ENCODE measurements at places on chromosomes 11 and 22.

DNA sequence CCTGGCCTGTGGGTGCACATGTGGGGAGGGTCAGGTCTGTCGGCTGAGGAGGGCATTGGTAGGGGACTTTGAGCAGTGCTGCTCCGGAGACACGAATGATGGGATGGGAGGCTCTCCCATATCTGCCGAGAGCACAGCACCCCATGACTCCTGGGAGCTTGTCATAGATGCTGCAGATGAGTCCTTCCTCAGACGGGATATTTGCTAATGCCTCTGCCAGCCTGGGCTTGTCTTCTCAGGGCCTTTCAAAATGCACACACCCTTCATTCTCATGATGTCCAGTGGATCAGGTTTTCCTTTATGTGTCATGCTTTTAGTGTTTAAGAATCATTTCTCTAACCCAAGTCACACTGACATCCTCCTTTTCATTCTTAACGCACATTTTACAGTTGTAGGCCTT is 8.1 kb upstream of the RNH1 start:
- DNase-seq = no peak

- DNase-seq = no peak
Observed at GRCh38 chr11:68741463-68741862, 9.9 kb downstream of the TESMIN start.

DNA sequence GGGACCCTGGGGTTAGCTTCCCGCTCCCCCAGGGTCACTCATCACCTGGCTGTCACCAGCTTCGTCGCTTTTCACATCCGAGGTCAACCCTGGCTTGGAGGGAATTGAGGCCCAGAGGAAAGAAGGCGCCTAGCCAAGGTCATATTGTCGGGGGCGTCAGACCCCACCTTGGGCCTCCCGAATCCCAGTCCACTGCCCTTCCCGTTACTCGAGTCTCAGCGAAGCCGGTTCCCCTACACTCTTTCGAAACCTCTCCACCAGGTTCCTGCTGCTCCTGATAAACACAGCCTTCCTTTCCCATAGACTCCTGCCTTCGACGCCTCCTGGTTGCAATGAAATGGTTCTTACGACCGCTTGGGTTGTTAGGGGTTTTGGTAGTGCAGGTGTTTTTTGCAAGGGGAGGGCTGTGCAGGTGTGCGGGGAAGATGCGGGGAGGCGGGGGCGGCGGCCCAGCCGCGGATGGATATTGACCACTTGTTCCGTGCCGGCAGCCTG is 642 bp downstream of the NAA40 start:
- DNase-seq = no peak

GRCh38 chr11:76918941-76919386 is 58.2 kb downstream of the ACER3 start:
- no peak for DNase-seq

GRCh38 chr11:22130462-22131053 is 62.3 kb upstream of the ANO5 start:
- DNase-seq = no peak

- peak; percentile 71 for DNase-seq
Observed at GRCh38 chr11:73980001-73980961, 2.4 kb downstream of the UCP2 start.

DNA sequence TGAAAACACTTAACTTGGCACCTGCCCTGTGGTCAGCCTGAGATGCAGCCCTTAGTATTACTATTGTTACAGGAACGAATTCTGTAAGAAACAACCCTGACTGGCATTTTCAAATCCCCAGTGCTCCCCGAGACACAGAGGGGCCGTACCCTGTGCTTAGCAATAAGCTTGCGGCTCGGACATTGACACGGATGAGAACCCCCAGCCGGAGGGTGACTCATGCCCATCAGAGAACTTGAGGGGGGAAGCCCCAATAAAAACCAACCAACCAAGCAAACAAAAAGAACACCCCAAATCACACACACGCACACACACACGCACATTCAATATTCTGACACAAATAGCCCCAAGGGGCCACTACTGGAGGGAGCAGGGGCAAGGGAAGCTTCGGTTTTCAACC is 63.8 kb downstream of the SHISAL1 start:
- no peak for DNase-seq

GRCh38 chr11:79152511-79152910 is 288.3 kb downstream of the TENM4 start:
- no peak for DNase-seq

DNA sequence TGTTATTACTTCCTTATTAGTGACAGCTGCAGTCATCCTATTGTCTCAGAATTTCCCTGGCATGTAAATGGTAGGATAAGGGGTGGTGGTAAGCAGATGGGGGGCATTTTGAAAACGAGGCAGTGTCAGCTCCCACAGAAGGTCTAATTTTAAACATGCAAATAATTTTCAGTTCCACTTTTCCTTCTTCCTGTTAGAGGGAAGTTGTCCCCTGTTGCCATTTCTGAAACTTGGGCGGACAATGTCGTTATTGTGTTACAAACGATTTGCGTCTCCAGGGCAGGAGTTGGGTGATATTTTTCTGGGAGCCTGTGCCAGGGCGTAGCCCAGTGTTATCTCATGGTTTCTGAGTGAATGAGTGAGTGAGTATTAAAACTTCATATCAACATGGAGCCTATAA is 7.4 kb downstream of the PTPRJ start:
- DNase-seq = no peak

DNA sequence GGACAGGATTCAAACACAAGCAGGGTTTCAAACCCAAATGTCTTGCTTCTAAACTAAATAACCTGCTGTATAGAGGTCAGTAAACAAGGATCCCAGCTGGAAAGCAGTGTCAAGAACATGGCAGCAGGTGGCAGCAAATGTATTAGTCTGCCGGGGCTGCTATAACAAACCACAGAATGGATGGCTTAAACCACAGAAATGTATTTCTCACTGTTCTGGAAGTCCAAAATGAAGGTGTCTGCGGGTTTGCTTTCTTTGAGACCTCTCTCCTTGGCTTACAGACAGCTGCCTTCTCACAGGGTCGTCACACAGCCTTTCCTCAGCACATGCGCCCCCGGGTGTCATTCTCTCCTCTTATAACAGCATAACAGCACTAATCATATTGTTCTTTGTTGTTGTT is 65.1 kb upstream of the LRRC55 start:
- DNase-seq = no peak

DNA sequence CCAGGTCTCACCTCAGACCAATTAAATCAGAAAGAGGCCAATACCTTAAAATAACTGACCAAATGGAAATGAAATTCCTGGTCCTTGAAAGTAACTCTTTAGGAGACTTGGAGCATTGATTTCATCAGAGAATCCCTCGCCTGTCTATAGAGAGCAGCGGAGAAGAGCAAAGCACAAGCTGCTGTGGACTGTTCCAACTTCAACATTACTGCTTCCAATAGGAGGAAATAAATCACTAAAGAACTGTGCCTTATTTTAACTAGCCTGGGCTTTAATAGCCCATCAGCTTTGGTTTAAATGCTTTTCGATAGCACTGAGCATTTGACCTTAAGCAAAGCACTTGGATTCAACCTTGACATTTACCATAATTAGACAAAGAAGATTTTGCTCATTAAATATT is 32.0 kb upstream of the FJX1 start:
- DNase-seq = no peak

DNA sequence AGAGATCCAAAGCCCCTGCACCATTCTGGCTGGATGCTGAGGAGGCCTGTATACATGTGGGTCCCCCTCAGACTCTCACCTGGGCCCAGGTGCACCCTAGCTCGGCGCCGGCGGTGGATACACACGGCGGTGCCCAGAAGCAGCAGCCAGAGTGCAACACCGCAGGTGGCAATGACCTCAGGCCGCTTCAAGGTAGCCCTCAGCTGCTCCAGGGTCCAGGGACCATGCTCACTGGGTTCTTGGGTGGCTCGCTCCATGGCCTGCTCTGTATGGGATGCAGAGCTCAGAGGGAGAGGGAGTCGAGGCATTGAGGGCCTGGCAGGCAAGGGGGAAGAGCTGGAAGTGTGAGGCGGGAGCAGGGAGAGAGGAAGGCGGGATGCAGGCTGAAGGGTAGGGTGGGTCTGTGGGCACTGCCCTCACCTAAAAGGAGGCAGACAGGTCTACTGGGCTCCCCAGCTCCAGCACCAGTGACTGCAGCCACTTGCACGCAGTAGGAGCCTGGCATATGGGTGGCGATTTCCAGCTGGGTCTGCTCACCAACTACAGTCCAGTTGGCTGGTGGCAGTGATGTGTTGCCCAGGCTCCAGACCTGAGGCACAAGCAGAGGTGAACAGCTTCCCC is 3.8 kb downstream of the ROBO4 start:
- DNase-seq = no peak

GRCh38 chr11:45795379-45795778 is 9.6 kb upstream of the SLC35C1 start:
- DNase-seq = no peak

- no peak for DNase-seq
Observed at GRCh38 chr11:37984991-37985390, 1387.0 kb upstream of the RAG2 start.

- DNase-seq = no peak
Observed at GRCh38 chr11:131478341-131478740, 107.9 kb downstream of the NTM start.

DNA sequence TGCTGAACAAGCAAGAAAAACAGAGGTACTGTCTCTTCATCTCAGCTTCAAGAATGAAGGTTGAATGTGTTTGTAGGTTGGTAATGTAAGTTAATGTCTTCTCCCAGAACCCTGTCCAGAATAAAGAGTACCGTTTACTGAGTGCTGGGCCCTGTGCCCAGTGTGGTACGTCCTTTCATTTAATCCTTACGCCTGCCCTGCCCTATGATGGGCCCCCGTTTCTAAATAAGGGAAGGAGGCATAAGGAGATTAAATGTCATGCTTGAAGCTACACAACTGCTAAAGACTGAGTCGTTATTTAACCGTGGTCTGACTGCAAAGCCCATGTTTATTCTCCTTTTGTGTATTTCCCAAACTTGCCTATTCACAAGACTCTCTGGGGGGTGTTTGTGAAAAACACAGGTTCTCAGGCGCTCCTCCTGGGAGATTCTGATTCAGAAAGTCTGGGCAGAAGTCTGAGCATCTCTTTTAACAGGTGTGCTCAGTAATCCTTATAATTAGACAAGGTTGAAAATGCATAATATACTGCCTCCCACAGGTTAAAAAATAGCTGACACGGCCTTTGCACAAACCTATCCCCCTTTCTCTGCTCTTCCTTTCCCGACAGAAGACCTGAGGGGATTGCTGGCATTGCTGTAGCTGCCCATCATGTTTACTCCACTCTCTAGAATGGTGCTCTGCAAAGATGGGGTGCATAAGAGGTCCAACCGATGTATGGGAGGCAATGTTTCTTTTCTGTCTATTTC is 56.3 kb upstream of the ZBTB44 start:
- DNase-seq = no peak

DNA sequence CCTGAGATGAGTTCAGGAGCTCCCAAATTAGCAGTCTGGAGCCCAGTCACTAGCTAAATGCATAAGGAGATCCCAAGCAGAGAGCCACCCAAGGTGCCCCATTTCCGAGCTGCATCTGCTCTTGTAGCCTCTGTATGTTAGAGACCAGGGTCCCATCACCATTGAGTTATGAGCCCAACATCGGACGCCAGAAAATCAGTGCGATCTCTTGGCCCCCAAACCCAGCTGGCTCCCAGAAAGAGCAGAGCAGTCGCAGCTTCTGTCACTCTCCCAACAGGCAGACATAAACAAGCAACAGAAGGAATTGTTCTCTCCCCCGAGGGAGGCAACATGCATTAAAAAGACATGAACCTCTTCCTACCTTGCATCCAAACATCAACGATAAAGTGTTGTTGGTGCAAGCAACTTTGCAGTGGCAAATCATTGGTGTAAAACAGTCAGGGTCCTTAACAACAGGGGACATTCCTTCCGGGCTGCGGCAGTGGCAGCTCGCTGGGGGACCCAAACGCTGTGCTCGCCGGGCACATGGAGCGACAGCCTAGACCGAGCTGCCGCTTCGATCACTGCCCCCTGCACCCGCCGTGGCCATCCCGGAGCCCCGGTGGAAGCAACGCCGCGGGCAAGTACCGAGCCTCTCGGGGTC is 907.1 kb downstream of the DLG2 start:
- DNase-seq = no peak

- DNase-seq = no peak
Observed at GRCh38 chr11:83895516-83895915, 609.3 kb upstream of the CCDC90B start.

- no peak for DNase-seq
Observed at GRCh38 chr22:19795617-19796008, 35.0 kb downstream of the TBX1 start.

DNA sequence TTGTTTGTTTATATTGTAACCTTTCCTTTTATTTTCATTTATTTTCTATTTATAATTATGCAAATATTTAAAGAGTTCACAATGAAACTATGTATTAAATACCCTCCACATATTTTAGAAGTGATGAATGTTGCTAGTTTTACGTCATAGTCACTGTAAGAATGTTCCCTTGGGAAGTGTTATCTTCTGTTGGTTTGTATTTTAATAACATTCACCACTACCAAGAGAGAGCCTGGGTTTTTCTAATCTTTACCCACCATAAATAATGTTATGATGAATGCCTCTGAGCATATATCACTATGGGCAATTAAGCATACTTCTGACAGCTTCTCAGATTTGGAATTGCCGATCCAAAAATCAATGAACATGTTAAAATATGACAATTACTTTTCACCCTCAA is 80.7 kb downstream of the GGT1 start:
- no peak for DNase-seq

- DNase-seq = no peak
Observed at GRCh38 chr11:119729951-119730613, 1.1 kb upstream of the NECTIN1 start.

GRCh38 chr11:110675548-110675947 is 36.7 kb downstream of the ARHGAP20 start:
- no peak for DNase-seq

DNA sequence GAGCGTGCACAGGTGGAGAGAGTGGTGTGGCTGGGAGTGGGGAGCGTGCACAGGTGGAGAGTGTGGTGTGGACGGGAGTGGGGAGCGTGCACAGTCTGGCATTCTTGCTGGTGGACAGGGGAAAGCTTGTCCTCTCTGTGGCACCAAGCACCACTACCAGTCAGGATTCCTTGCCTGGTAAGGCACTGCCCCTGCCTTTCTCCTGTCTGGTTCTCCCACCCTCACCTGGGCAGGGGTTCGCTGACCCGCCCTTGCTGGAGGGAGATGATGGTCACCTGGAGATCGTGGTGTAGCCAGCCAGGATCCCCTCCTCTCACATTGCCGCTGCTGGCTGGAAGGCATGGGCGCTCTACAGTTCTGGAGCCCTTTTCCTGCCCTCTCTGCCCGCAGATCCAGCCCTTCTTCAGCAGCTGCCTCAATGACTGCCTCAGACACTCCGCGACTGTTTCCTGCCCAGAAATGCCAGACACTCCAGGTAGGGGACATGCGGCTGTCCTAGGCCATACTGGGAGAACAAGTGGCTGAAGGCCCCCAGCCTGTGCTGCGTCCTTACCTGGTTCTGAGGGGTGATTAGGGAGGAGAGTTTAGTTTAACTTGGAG is 16.7 kb downstream of the TMEM121B start:
- DNase-seq = no peak

DNA sequence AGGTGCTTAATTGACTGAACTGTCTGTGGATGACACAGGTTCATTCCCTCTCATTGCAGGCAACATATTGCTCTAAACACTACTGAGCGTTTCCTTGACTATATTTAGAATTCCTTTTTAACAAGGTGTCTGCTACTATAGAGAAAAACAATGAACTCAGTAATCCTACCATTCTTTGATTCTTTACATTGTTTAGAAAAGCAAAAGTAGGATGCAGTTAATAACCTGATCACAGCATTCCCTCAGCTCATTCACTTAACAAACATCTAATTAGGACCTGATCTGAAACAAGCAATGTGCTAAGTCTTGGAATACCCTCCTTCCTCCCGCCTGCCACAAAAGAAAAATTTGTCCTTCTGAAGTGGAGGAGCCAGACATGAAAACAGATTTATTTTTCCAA is 313.1 kb downstream of the LRRC4C start:
- DNase-seq = no peak
